ENCODE measurements at places on chromosomes 1 and 21.

GRCh38 chr1:244502630-244503029, 41.6 kb downstream of the CATSPERE start:
- DNase-seq, result no peak

GRCh38 chr1:197918807-197919345, 1.7 kb downstream of the LHX9 start:
- DNase-seq, result no peak

GRCh38 chr21:37208056-37208721, 58.9 kb downstream of the VPS26C start:
- DNase-seq, result no peak

DNA sequence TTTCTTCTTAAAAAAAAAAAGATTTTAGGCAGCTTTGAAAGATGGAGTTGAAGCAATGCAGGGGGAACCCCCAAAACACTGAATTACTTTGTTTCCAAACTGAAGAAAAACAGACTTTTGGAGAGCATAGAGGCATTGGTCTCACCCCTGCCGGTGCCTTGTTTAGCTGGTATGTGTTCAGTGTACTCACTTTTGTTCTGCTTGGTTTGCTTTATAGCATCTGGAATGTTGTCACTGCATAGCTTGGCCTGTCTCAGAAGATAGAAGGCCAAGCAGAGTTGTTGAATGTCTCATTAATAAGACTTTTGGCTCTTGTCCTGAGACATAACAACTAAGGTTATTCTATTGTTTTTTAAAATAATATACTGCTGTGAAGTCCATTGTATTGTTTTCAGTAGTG, 6.9 kb downstream of the THRAP3 start:
- DNase-seq, result no peak

- no peak for DNase-seq
These were observed 62.0 kb downstream of the SIK1 start for GRCh38 chr21:43364851-43365424.

- no peak for DNase-seq
These were observed 39.5 kb downstream of the PDPN start for GRCh38 chr1:13623021-13623637.

DNA sequence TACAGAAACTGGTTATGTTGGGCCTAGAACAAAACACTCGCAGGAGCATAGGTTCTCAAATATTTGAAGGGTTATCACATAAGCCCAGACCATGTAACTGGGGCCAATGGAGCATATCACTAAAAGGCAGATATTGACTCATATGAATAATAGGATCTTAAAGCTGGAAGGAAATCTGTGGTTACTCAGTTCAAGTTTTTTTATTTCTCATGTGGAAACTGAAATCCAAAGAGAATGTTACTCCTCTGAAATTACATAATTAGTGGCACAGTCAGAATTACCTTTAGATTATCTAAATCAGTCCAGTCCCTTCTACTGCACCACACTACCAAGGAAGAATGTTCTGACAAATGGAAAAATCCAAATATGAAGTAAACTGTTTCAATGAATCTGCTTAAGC, 12.0 kb downstream of the SLAMF8 start:
- DNase-seq, result no peak

Measured in left kidney (tissue), 8 donors.